Mucosa of gallbladder (tissue), 1 donor: ENCODE measurements at places on chromosomes 1 and 21. TPM values are rescaled to one million over a fixed set of nuclear protein-coding genes. Genes with fewer than 3 reads are reported as not detected.

The ATP1A4 gene
- 0.43 TPM for total RNA-seq

The APOBEC4 gene
- not detected for total RNA-seq

The S1PR1 gene
- total RNA-seq = 14.6 TPM

The CLDN17 gene
- total RNA-seq = not detected

The CLDN8 gene
- 0.09 TPM for total RNA-seq

The B3GALT2 gene
- total RNA-seq = 132 TPM

The ANGPTL3 gene
- 0.06 TPM for total RNA-seq

The BRINP2 gene
- 0.46 TPM for total RNA-seq
